ENCODE measurements at places on chromosomes 4 and X. TPM values are rescaled to one million over a fixed set of nuclear protein-coding genes. Genes with fewer than 3 reads are reported as not detected.

Gene RXFP1
- not detected for total RNA-seq

Gene PNMA3
- not detected for total RNA-seq

Gene CLCN5
- total RNA-seq: 42.7 TPM

Gene UGT2B15
- not detected for total RNA-seq

Gene LIMCH1
- 0.31 TPM for total RNA-seq

Gene VSIG1
- total RNA-seq: not detected

Gene CYSLTR1
- not detected for total RNA-seq

Gene FRMD7
- not detected for total RNA-seq

Gene TLR10
- total RNA-seq: under 0.01 TPM

Gene CDX4
- not detected for total RNA-seq

Gene STPG2
- 0.36 TPM for total RNA-seq

Gene SMR3B
- not detected for total RNA-seq

Gene EFHC2
- 0.77 TPM for total RNA-seq

Gene GPRASP2
- total RNA-seq: 8.8 TPM

Gene N4BP2
- 3.0 TPM for total RNA-seq

Gene NHS
- total RNA-seq: 0.62 TPM

Gene UGT2B10
- total RNA-seq: not detected

Gene BCOR
- 34.2 TPM for total RNA-seq

Gene PABPC5
- total RNA-seq: 4.1 TPM

Gene SSX4B
- 0.36 TPM for total RNA-seq

Gene ERVMER34-1
- 0.33 TPM for total RNA-seq

Gene FDCSP
- total RNA-seq: not detected

Gene GRSF1
- 105 TPM for total RNA-seq

Gene COL25A1
- total RNA-seq: 1.1 TPM

Gene FREM3
- not detected for total RNA-seq

Gene QRFPR
- total RNA-seq: not detected

Gene UGT2A3
- total RNA-seq: not detected

Gene NAT8L
- 0.67 TPM for total RNA-seq
